8988T (cell line): ENCODE measurements at places on chromosomes 2 and 18.

- DNase-seq, result no peak
Measured at GRCh38 chr2:80193566-80193965, 111.0 kb downstream of the LRRTM1 start.

- no peak for DNase-seq
Measured at GRCh38 chr2:100910111-100910510, 90.2 kb downstream of the NPAS2 start.

DNA sequence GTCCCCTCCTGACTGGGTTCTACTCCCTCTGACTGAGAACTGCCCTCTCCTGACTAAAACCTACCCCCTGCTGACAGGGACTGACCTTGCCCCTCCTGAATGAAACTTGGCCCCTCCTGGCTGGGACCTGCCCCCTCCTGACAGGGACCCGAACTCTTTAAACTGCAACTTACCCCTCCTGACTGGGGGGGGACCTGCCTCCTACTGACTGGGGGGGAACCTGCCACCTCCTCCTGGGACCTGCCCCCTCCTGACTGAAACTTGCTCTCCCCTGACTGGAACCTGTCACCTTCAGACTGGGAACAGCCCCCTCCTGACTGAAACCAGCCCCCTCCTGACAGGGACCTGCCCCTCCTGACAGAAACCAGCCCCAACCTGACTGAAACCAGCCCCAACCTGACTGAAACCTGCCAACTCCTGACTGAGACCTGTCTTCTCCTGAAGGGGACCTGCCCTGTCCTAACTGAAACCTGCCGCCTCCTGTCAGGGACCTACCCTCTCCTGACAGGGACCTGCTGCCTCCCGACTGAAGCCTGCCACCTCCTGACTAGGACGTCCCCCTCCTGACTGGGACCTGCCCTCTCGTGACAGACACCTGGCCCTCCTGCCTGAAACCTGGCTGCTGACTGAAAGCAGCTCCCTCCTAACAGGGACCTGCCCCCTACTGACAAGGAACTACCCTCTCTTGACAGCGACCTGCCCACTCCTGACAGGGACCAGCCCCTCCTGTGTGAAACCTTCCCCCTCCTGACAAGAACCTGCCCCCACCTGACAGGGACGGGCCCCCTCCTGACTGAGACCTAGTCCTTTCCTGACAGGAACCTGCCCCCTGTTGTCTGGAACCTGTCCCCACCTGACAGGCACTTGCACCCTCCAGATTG, 87.1 kb downstream of the PXDN start:
- no peak for DNase-seq

DNA sequence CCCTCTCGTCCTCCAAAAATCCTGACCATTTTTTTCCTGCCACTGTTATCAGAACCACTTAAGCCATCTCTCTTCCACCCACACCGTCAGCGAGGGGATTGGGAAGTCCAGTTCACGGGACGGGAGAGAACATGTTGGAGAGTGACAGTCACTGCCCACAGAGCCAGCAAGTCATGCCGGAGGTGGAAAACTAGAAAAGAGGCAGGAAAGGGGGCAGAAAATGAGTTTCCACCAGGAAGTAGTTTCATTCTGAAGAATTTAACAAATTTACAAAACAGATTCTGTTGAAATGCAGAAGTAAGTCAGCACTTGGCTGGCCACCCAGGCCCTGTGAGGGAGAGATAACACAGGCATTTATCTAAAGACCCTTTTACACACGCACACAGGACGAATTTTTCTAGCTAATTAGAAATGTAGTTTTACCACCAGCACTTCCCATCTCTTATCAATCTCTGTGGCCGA, 431.3 kb downstream of the TSN start:
- DNase-seq, result no peak

DNA sequence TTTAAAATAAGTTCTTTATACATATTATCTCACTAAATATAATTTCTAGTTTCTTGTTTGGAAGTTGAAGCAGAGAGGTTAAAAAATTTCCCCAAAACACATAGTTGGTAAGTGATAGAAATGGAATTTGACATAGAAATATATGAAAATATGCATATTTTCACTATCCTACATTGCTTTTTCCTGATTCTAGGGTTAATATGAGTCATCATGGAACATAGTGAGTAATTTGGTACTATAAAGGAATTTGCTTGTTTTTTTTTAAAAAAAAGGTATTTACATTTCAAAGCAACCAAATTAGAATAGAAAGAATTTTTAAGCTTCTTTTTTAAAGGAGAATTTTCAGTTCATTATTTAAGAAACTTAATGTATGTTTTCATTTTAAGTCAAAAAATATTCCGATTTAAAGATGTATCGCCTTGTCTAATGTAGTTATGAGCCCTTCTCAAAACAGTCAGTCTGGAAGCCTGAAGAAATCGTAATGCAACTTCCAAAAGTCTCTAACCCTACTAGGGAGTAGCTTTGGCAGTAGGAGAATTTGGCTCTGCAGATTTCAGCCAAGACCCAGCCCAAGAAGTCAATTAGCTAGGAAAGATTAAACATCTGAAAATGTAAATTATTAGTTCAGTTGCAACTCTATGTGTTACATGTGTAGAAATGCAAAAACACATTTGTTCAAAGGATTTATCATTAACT, 147.3 kb downstream of the RDH14 start:
- DNase-seq, result no peak

GRCh38 chr2:186523791-186524190, 37.7 kb downstream of the ZC3H15 start:
- no peak for DNase-seq

DNA sequence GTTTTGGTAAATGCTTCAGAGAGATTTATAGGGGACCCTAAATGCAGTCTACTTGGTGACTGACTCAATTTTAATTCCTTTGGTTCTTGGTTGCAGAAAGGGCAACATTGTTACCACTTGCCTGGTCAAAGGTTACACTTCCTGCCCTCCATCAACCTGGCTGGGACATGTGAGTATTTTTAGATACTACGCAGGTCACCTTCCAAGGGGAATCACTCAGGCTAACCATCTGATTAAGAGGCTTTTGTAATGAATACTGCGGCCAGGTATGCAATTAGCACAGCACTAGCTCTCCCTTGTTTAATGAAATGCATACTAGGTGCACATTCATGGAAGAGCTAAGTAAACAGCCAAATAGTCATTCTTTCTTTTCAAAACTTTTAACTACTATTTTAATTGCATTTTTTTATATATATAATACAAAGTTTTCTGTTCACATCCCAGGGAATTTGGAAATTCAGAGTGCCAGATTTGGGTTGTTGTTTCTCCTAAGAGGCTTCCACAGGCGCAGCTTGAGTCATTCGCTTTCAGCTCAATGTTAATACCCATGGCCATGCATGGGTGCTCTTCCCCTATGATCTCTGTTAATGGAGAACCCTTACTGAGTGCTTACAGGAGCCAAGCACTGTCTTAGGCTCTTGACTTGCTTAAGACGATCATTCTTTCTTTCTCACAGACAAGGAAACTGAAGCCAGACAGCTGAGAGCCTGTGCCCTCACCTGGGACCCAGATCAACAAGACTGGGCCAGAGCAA, 152.2 kb downstream of the MTX2 start:
- no peak for DNase-seq

DNA sequence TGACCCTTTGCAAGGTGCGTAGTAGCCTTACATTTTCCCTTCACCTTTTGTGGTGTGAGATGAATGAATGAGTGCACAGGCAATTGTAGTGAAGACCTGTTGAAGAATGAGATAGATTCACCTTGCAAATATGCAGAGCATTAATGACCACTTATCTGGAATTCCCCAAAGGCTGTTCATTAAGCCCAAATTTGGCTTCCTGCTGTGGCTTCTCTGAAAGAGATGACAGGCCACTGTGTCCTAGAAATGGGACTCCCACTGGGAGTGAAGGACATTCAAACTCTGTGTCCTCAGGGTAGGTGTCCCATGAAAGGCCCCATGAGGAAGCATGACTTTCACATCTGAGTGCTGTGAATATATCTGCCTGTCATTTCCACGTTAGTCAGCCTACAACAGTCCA, 1821.8 kb upstream of the PIK3C3 start:
- no peak for DNase-seq

GRCh38 chr2:15116830-15117229, 444.3 kb downstream of the NBAS start:
- DNase-seq, result no peak

DNA sequence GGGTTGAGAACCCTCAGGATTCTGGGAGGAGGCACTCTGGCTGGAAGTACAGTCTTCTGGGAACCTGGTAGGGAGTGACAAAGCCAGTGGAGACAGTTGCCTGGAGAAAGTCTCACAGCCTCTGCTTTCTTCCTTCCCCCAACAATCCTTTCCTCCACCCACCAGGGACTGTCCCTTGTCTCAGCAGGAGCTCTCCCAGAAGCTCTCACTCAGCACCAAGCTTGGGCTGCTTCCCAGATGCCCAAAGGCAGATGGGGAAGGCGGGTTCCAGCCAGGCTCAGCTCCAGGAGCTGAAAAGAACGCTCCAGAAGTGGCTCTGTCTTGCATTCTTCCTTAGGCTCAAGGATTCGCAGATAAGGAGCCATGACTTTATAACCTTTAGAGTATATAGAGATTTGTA, 7.6 kb upstream of the NAGK start:
- DNase-seq, result no peak

DNA sequence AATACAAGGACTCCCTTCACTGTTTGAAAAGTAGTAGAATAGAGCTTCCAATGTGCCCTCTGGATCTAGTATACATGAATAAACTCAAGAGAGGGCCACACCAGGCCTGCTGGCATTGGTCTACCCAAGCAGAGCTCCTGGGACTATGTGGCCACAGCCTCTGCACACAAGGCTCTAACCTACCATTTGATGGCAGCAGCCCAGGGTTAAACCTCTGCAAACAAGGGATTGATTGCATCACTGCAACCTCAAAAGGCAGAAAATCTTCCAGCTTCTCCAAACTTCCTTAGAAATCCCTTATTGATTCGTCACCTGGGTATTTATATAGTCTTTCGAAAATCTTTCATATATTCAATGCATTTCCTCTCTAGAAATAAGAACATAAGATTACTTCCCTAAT, 147.6 kb upstream of the SETBP1 start:
- DNase-seq, result no peak

- no peak for DNase-seq
Measured at GRCh38 chr2:131035112-131035825, 58.0 kb downstream of the FAM168B start.

DNA sequence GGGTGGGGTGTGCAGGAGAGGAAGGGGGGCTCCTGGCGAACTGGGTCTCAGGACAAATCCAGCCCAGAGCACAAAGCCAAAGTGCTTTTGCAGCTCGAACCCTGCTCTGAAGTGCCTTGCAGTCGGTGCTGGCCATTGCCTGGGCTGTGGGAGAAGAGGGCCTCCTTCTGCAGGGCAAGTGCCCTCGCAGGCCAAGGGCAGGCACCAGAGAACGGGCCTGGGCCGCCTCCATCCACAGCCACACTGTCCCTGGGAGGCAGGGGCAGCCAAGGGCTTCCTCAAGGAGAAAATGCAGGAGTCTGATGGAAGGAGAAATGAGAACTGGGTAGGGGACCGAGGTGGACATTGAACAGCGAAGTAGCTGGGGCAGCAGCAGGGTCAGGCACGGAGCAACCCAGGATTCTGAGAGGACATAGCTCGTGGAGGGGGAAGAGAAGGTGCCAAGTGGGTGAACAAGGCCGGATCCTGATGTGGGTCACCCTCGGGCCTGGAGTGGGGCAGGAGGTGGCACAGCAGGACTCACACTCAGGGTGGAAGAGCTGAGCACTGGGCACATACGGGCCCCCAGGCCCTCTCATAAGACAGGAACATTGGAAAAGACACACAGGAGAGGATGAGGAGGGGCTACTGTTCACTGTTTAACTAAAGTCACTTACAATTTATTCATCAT, 312.8 kb upstream of the SALL3 start:
- DNase-seq, result no peak

DNA sequence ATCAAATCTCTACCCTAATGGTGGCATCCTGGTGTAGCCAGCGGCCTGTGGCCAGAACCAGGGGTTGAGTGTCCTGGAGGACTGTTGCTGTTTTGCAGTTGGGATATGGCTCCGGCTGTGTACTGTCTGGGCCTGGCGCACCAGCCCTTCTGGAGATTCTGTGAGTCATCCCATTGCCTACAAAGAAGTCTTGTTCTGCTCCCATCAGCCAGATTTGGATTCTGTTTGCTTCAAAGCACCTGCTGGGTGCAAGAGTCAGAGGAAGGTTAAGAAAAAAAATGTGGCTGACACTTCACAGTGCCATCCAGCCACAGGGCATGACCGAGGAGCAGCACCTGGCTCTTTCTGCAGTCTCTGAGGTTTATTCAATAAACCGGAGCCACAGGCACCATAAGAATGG, 41.0 kb upstream of the ASAP2 start:
- no peak for DNase-seq

DNA sequence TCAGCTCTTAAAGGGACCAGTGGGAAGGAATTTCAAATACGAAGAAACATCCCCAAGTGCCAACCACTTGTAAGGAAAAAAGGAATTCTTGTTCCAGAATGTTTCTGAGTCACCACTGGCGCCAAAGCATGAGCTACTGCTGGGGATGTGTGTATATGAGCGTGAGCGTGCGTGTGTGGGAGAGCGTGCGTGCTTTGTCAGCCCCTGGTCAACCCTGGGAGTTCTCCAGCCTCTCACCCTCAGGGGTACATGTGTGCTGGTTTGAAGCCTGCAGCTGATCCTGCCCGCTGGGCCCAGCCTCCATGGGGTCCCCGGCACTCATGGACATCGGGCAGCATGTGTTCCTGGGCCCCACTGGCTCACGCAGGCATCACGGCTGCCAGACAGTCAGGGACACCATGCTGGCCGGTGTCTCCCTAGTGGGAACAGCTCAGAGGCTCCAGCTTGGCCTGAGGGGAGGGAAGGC, 17.1 kb downstream of the HS6ST1 start:
- no peak for DNase-seq

GRCh38 chr2:223925106-223925505, 20.0 kb downstream of the WDFY1 start:
- no peak for DNase-seq

DNA sequence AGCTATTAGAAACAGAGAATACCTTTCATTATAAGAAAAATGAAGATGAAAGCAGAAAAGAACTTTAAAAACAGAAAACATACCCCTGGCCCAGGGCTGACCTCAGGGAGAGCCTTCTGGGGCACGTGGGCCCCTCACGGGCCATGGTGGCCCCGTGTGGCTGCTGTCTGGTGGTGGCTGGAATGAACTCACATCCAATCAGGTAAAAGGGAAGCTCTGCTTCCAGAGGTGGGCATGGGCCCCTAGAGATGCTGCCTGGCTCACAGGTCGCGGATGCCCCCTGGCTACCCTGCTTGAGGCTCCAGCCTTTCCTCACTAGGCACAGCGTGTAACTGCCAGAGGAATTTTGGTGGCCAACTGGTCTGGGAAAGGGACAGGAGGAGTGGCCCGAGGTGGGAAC, 16.6 kb downstream of the SNORC start:
- DNase-seq, result no peak

- DNase-seq, result no peak
Measured at GRCh38 chr2:169050476-169051240, 18.7 kb upstream of the DHRS9 start.

GRCh38 chr18:10926621-10927161, 222.7 kb downstream of the PIEZO2 start:
- no peak for DNase-seq

GRCh38 chr2:118430510-118431164, 342.4 kb downstream of the INSIG2 start:
- no peak for DNase-seq

GRCh38 chr2:12289120-12289802, 427.5 kb upstream of the TRIB2 start:
- DNase-seq, result no peak
